Body of pancreas (tissue), 4 donors: ENCODE measurements at places on chromosomes 16 and 17. TPM values are rescaled to one million over a fixed set of nuclear protein-coding genes. Genes with fewer than 3 reads are reported as not detected.
A peak's percentile ranks its signal among the peaks of the same experiment; 100 is the strongest.

GRCh38 chr16:53781023-53781605, 77.2 kb downstream of the FTO start:
- no peak overlapping the region for H3K4me3 ChIP-seq
- H3K27ac ChIP-seq: peak overlapping the region; percentile 13
- H3K4me1 ChIP-seq: peaks cover 60% of the 10 kb centered on the region
- no peaks in the 10 kb centered on the region for H3K36me3 ChIP-seq
- H3K27me3 ChIP-seq: no peaks in the 10 kb centered on the region

The BCL7C gene
- total RNA-seq: 19.8 TPM

The ZFHX3 gene
- 22.4 TPM for total RNA-seq

The CD300LB gene
- total RNA-seq: not detected

DNA sequence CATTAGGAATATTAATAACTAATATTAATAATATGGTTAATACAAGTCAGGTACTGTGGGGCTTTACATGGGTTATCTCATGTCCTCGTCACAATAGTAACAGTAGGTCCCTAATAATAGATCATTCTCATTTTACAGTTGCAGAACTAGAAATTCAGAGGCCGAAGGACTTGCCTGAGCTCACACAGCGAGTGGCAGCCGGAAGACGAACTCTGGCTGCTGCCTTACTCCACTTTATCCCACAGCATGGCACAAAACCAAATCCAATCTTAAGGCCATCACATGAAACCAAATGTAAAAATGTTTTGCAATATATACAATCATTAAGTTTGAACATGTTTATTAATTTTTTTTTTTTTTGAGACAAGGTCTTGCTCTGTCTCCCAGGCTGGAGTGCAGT, 13.6 kb downstream of the GNA13 start:
- no peak overlapping the region for H3K27ac ChIP-seq
- no peak for DNase-seq
- no peaks in the 10 kb centered on the region for H3K36me3 ChIP-seq
- H3K4me3 ChIP-seq: no peak overlapping the region

GRCh38 chr17:68600931-68601564, at the start of gene FAM20A:
FAM20A (minus strand) TSS chr17:68601367; CDS start chr17:68600666, 701 bp downstream.
- no peaks in the 10 kb centered on the region for H3K27me3 ChIP-seq
- no peak within 1 kb of the TSS for H3K4me3 ChIP-seq
- DNase-seq: peak; percentile 51

GRCh38 chr16:67034487-67034886, 5.5 kb downstream of the CBFB start:
- peaks cover 20% of the 10 kb centered on the region for H3K4me1 ChIP-seq
- H3K4me3 ChIP-seq: no peak overlapping the region

The EVI2A gene
- total RNA-seq: 3.1 TPM

The CCDC40 gene
- total RNA-seq: 2.9 TPM

DNA sequence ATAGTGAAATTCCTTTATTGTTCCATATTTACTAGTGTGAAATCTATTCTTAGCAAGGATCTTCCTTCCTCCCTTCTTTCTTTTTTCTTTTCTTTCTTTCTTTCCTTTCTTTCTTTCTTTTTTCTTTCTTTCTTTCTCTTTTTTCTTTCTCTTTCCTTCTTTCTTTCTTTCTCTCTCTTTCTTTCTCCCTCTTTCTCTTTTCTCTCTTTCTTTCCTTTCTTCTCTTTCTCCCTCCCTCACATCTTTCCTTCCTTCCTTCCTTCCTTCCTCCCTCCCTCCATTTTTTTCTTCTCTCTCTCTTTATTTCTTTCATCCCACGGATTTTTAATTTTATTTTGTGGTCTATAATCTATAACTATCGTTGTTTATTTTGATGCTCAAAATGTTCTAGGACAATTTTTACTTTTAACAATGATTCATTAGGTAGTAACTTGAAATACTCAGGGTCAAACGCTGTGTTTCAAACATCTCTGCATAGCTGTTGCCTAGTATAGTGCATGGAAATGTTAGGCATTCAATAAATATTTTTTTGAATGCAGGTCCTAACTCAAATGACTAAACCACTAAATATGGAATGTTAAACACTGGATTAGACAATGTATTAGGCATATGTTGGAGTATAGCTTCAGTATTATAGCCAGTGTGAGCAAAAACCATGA, 178.3 kb downstream of the MAP2K6 start:
- H3K27me3 ChIP-seq: no peaks in the 10 kb centered on the region
- no peaks in the 10 kb centered on the region for H3K36me3 ChIP-seq
- DNase-seq: no peak
- no peak overlapping the region for H3K4me3 ChIP-seq
- peaks cover 11% of the 10 kb centered on the region for H3K4me1 ChIP-seq

- H3K4me3 ChIP-seq: no peak overlapping the region
- H3K4me1 ChIP-seq: peaks cover 16% of the 10 kb centered on the region
- H3K27me3 ChIP-seq: no peaks in the 10 kb centered on the region
- no peaks in the 10 kb centered on the region for H3K36me3 ChIP-seq
Observed at GRCh38 chr17:76033139-76033538, 6.0 kb upstream of the EVPL start.

- no peak overlapping the region for H3K4me3 ChIP-seq
- H3K27ac ChIP-seq: no peak overlapping the region
- DNase-seq: no peak
- H3K27me3 ChIP-seq: no peaks in the 10 kb centered on the region
- peaks cover 39% of the 10 kb centered on the region for H3K4me1 ChIP-seq
Observed at GRCh38 chr17:75771334-75772281, 6.6 kb upstream of the GALK1 start.

DNA sequence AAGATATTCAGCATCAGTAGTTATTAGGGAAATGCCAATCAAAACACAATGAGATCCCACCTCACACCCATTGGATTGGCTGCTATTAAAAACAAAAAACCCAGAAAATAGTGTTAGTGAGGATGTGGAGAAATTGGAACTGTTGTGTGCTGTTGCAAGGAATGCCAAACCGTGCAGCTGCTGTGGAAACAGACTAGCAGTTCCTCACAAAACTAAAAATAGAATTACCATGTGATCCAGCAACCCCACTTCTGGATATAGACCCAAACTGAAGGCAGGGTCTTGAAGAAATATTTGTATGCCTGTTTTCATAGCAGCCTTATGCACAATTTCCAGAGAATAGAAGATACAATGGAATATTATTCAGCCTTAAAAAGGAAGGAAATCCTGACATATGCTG, 46.0 kb downstream of the FOXK2 start:
- H3K4me1 ChIP-seq: peaks cover 17% of the 10 kb centered on the region
- H3K27me3 ChIP-seq: no peaks in the 10 kb centered on the region
- DNase-seq: no peak
- H3K27ac ChIP-seq: no peak overlapping the region
- peaks cover 10% of the 10 kb centered on the region for H3K36me3 ChIP-seq
- H3K4me3 ChIP-seq: no peak overlapping the region
